Glomerular endothelial cell (primary cell): ENCODE measurements at places on chromosomes 5 and 9. TPM values are rescaled to one million over a fixed set of nuclear protein-coding genes. Genes with fewer than 3 reads are reported as not detected.

DNA sequence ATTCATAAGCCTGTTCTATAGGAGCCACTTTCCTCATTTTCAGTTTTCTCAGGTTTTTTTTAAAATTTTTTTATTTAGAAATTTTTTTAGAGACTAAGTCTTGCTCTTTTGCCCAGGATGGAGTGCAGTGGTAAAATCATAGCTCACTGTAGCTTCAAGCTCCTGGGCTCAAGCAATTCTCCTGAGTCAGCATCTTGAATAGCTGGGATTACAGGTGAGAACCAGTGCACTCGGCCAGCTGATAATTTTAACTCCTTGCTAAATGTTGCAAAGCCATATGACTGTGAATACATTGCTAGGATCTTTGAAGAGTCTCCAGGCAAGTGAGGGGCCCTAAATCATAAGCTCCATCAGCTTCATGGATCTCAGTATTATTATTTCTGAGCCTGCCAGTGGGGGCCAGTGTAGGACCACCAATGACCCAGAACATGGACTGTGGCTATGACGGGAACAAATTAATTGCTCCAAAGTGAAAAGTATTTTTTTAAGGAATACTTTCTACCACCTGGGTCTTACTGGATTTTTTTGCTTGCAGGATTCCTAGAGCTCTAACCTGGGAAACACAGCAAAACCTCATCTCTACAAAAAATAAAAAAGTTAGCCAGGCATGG, 5.7 kb upstream of the GAPVD1 start:
- no peak for DNase-seq

GRCh38 chr5:73452215-73452614, 3.6 kb upstream of the FOXD1 start:
- no peak for DNase-seq

GRCh38 chr5:930866-931265, 38.2 kb downstream of the TRIP13 start:
- no peak for DNase-seq

DNA sequence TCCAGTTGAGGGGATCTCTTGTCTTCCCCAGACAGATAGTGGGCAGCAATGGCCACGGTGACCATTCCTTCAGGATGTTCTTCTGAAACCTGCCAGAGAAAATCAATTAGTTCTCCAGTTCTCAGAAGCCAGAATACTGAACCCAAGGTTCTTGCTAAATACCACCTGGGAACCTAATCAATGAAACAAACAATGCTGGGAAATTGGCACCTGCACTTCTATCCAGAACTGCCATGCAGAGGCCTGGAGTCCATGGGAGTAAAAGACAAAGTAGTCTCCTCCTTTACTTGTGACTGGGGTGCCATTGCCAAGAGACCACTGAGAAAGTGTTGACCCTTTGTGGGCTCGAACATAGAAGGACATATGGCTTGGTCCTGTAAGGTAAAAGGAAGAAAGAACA, 45.7 kb downstream of the ERMP1 start:
- DNase-seq: no peak

ELAVL2 gene
- 1.3 and 5.5 TPM in 2 replicates for total RNA-seq

KCNIP1 gene
- 0.76 and 1.7 TPM in 2 replicates for total RNA-seq

C9 gene
- total RNA-seq: 0.12 and 0.44 TPM in 2 replicates

LCN1 gene
- total RNA-seq: not detected in 2 replicates
